ENCODE measurements at places on chromosomes 7 and 10.

- DNase-seq: no peak
Observed at GRCh38 chr10:125557311-125557710, 125.7 kb downstream of the TEX36 start.

DNA sequence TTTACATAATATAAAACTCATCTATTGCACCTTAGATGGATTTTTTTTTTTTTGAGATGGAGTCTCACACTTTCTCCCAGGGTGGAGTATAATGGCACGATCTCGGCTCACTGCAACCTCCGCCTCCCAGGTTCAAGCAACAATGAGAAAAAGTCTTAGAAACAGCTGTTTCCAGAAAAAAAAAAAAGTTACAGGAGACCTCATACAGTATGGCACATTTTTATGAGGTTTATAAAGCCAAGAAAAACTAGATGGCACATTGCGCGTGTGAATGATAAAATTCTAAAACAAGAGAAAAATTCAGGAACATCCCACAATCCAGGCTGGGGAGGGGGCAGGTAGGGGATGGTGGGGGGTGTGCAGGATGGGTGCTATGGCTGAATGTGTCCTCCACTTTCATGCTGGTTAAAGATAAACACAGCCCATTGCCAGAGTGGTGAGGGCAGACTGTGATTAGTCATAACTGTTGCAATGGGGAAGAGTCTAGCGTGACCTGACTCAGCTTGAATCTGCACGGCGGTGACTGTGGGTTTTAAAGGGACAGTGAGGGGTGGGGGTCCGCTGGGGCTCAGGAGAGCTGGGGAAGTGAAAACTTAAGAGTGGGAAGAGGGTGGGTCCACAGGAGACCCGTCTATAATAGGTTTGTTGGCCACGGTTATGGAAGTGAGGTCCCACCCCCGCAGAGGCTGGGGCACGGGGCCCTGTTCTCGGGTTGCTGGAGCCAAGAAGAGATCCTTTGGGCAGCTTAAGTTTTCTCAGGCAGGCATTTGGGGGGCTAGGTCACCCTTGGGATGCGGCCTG, 11.9 kb upstream of the LRRC27 start:
- DNase-seq: no peak

DNA sequence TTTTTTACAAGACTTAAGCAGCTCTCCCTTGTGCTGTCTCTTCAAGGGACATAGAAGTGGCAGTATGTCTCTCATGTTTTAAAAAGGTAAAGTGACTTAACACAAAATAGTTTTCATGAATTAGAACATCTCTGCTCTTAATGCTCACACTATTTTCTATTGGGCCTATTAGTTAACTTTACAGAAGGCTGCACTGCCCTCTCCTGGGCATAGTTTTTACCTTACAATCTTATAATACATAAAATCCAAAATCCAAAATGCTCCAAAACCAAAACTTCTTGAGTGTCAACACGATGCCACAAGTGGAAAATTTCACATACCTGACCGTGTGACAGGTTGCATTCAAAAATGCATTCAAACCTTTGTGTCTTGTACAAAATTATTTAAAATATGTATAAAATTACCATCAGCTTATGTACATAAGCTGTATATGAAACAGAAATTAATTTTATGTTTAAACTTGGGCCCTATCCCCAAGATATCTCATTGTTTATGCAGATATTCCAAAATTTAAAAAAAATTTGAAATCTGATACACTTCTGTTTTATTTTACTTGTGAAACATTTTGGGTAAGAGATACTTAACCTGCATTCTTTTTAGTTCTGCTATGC, 25.8 kb downstream of the TES start:
- peak; percentile 66 for DNase-seq

DNA sequence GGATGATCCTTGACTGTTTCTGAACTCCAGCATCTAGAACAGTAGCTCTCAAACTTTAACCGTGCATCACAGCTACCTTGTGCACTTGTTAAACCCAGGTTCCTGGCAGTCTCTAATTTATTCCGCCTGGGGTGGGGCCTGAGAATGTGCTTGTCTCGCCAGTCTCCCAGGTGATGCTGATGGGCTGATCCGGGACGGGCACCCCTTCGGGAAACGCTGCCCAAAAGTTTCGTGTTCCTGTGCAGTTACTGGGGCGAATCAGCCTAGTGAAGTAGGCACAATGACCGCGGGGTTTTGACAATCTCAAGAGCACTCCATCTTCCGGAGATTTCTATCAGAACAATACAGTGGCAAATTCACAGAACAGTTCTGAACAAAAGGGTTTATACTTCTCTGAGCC, 29.9 kb downstream of the ADCYAP1R1 start:
- no peak for DNase-seq

- no peak for DNase-seq
Observed at GRCh38 chr7:26497801-26498596, 206.3 kb downstream of the SNX10 start.

DNA sequence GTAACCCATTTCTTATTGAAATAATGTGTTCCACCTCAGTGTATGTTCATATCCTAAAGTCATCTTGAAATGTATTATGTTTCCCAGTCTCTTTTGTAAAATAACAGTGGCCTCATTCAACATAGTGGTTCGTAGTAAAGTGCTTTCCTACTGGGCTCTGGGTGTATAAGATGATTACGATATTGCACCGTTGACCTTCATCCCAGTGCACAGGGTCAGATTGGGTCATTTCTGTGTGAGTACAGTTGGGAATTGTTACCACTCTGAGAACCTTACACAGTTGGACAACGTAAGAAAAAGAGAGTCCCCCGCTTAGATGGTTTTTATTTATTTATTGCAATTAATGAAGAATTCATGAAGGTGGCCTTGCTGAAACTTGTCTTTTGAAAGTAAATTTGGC, 135.6 kb downstream of the CHN2 start:
- no peak for DNase-seq

DNA sequence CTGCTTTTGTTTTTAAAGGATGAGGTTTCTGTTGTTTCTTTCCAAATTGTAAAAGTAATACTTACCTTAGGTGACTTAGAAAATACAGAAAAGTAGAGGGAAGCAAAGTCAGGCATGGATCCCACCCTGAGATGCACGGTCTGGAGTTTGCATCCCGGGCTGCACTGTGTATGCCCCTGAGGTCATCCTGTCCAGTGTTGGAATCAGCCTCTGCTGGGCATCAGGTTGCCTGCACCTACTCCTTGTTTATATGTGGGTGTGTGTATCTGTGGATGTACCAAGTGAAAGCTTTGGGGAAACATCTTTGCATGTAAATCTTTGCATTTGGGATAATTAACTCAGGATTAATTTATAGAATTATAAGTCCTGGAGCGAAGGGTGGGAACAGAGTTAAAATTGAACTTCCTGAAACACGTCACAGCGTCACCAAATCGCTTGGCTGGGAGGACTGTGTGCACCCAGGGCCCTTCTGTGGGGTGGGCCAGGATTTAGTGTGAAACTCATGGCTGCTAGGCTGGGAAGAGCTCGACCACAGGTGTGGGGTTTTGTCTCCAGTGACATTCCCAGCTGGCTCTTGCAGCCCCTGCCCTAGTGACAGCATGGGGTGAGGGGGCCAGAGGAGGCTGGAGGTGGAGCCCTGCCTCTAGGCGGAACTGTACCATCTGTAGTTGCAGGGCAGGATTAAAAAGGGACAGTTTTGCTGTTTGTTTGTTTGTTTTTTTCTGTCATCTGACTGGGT, 27.9 kb downstream of the GTF2IRD1 start:
- DNase-seq: no peak

GRCh38 chr7:142556740-142557139, 192.5 kb upstream of the PRSS1 start:
- no peak for DNase-seq
